ENCODE measurements at places on chromosomes 5 and 9.

DNA sequence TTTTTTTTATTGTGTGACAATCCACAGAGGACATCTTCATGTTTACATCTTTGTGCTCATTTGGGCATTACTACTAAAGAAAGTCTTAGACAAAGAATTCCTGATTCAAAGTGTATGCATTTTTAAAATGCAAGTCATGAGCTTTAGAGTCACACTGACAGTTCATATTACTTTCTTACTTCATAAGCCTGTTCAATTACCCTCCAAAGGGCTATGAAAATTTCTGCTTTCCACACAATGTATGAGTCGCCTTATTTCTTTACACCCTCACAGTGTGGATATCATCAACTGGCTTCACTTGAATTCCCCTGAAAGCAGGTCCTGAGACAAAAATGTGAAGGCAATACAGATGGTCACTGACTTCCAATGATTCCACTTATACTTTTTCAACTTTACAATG is 280.4 kb upstream of the PTGER4 start:
- DNase-seq: no peak

DNA sequence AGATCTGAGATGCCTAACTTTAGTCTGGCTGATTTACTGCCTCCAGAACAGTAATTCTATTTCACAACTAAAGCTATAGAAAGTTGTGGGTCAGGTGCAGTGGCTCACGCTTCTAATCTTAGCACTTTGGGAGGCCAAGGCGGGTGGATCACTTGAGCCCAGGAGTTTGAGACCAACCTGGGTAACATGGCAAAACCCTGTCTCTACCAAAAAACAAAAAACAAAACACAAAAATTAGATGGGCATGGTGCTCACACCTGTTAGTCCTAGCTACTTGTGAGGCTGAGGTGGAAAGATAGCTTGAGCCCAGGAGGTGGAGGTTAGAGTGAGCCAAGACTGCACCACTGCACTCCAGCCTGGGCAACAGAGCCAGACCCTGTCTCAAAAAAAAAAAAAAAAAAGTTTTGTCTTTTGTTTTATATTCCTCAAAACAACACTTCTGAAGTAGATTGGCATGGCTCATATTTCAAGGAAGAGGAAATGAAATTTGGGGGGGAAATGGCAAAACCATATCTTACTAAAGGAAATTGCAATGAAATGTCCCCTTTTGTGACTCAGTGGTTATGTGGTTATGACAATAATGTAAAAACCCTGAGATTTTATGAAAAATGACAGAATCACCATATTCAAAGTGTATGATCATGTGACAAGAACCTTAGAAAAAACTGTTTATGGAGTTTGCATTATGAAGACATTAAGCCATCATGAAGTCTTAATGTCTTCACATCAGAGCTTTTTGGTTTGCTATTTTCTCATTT is 16.2 kb downstream of the FNBP1 start:
- DNase-seq: no peak

DNA sequence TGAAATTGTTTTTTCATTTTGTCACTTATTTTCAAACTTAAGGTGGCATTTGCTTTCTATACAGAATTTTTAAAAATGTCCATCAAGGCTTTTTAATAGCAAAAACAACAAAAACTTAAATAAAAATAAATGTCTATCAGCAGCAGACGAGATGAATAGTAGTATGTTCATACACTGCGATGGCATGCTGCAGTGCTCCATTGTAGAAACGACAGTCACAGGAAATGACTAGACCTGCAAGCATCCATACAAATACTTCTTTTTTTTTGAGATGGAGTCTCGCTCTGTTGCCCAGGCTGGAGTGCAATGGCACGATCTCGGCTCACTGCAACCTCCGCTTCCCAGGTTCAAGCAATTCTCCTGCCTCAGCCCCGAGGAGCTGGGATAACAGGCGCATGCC is 41.4 kb downstream of the COL23A1 start:
- DNase-seq: no peak

DNA sequence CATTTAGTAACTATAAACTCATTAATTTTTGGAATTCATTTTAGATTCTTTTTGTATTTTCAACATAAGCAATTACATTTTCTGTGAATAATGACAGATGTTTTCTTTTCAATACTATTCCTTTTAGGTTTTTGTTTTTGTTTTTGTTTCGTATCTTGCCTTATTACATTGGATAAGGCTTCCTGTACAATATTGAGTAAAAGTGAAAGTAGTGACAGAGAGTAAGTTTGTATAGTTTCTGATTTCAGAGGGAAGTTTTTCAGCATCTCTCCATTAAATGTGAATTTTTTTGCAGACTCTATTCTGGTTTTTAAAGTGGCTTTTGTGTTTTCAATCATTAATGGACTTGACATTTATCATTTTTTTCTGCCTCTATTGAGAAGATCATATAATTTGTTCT is 12.8 kb upstream of the CAMK4 start:
- DNase-seq: no peak

- DNase-seq: peak; percentile 87
These were observed 9.1 kb upstream of the KIF12 start for GRCh38 chr9:114108016-114108833.

DNA sequence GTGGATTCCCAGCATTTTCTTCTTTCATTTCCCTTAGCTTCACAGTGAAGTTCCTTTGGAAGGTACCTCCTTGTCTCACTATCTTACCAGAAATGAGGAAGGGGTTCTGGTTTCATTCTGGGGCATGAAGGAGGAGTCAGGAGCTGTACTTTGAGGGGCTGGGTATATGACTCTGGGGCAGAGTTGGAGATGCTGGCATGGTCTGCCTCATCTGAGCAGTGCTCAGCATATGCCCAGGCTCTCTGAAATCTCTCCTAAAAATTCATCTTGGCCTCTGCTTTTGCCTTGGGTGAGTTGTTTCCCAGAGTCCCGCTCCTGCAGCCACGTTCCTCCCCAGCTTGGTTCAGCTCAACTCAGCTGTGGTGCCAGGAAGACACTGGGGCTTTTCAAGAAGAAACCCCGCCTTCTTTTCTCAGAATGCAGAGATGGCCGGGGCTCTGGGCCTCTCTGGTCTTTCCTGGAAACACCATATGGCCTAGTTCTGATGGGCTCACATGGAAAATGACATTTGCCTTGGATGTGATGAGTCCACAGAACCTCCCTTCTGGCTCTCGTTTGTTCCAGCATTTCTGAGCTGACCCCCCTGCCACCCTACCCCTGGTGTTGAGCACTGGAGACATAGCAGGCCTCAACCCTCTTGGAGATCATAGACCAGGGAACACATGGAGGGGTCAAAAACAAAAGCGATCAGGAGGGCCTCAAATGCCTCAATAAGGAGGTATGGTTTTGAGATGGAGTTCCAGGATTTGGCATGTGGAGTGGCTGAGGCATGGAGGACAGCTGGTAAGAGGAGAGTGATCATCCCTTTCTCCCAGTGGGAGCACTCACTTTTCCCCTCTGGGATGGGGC is 12.0 kb upstream of the TGFBR1 start:
- no peak for DNase-seq

- no peak for DNase-seq
These were observed 215.5 kb upstream of the TMEM161B start for GRCh38 chr5:88483964-88484672.

DNA sequence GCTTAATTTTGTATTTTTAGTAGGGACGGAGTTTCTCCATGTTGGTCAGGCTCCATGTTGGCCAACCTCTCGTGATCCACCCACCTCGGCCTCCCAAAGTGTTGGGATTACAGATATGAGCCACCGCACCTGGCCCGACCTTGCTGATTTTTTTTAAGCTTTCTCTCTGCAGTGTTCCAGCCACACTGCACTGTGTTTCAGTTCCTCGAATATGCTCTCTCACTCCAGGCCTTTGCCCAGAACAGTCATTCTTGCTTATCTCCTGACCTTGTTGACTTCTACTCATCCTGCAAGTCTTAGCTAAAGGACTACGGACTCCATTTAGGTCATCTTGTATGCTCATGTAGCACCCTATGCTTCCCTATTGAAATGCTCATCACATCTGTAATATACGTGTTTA is 3.3 kb downstream of the SNAPC3 start:
- DNase-seq: no peak

DNA sequence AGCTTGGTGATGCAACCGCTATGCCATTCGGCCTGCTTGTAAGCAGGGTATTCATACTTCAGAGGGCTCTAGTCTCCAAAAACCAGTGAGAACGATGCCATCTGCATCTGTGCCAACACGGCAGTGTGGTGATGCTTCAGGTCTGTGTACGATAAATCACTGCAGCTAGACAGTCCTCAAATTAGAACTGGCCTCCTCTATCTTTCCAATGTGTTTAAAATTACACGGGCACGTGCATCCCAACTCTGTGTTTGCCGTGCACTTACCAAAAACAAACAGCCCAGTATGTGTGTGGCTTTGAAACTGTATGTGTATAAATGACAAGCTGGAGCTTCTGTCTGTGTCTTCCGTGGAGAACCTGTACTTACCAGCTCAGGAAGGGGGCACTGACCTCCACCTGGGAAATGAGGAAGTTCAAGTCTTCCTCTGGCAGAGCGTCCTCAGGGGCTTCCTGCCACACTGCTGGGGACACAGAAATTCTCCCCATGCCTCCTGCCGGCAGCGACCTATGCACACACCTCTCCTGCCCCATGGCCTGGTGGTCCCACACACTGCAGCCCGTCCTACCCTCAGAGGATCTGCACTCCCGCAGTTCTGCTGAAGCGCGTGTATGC is 12.3 kb downstream of the MED10 start:
- DNase-seq: peak; percentile 8

DNA sequence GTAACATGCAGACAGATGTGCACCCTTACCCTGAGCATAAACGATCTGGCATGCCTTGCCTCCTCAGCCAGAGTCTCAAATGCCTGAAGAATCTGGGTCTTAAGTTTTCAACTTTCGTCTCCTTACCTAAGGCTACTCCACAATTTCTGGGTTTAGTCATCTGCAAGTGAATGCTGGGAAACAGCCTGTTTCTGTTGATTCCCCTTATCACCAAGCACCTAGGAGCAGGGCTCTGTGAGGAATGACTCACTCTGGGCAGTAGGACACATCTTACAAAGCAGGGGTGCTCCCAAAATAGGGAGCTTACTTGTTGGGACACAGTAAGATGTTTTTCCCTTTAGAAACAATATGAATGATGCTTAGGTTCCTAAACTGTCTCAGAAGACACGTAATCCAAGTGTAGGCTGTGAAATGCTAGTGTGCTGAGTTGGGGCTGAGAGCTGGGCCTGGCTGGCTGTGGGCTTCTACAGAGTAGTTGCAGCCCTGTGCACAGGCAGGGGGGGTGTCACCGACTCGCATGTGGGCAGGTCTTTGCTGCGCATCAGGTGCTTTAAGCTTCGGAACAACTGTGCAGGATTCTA is 58.0 kb downstream of the DAP start:
- no peak for DNase-seq

GRCh38 chr9:11726659-11727058 is 966.5 kb upstream of the TYRP1 start:
- no peak for DNase-seq

- DNase-seq: no peak
These were observed 28.7 kb upstream of the IFNE start for GRCh38 chr9:21510806-21511205.

GRCh38 chr9:107285286-107285685 is 2.2 kb downstream of the RAD23B start:
- DNase-seq: no peak

GRCh38 chr5:6780802-6781391 is 67.7 kb downstream of the TENT4A start:
- peak; percentile 46 for DNase-seq

- no peak for DNase-seq
These were observed 374.2 kb downstream of the MAN2A1 start for GRCh38 chr5:110063640-110064602.

DNA sequence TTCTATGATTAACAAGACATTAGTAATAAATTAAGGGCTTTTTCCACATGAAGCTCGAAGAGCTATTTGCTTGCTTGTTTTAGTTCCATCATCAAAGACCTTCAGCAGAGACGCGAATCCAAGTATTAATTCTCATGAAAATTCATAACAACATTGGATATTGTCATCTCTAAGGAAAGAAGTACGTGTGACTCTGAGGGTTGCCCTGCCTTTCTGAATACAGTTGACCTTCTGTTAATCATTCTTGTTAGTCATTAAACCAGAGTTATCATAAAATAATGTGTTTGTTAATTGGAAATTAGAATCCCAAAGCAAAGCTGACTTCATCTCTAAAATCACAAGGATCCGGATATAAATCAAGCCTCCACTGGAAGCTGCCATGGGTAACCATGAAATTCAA is 222.5 kb downstream of the ZNF608 start:
- no peak for DNase-seq

DNA sequence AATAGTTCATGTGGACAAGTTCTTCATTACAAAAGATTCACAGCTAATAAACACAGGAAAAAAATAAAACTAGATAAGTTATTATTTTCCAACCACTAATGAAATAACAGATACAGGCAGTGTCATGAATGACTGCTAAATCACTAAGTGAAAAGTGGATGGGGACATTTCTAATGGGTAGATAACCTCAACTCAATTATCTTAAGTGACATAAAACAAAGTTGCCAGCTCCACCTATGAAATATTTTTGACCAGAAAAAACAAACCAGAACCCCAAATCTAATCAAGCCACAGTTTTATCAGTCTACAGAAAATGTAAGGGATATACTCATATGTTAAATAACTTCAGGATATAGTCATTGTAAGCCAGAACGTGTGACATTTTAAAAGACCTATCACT is 74.4 kb downstream of the AGTPBP1 start:
- DNase-seq: no peak

DNA sequence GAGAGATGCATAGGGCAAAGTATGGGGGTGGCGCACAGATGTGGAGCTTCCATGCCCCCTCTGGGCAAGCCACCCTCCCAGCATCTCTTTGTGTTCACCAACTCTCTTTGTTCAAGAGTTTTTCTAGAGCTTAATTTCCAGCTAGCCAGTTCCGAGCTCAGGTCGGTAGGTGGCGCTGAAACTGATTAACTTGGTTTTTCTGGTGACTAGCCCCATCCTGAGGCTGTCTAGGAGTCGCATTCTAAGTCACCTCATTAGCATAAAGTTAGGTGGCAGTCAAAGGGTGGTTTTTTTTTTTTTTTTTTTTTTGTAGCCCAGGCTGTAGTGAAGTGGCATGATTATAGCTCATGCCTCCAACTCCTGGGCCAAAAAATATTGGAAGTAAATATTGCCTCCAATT is 476.4 kb downstream of the KDM4C start:
- peak; percentile 46 for DNase-seq

- DNase-seq: no peak
These were observed 208.6 kb downstream of the FBN2 start for GRCh38 chr5:128329386-128329939.

GRCh38 chr5:129077433-129078075 is 17.0 kb upstream of the ISOC1 start:
- DNase-seq: no peak

DNA sequence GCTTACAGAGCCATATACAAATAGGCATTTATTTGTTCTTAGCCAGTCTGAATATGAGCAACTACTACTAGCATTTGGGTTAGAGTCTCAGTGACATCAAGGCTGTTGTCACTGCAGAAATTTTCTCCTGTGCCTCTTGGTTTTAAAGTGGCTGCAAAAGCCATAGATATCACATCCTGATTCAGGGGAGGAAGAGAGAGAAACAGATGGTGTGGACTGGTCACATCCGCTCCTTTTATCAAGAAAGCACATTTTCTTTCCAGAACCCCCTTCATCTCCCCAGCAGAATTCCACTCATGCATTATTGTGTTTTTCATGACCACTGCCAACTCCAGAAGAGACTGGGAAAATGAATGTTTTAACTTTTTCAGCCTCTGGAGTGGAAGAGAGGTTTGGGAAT is 69.8 kb downstream of the PTTG1 start:
- no peak for DNase-seq

GRCh38 chr9:115164511-115164974 is 46.6 kb upstream of the TNC start:
- DNase-seq: peak; percentile 42

GRCh38 chr5:149141957-149142851 is 911 bp downstream of the ABLIM3 start:
- DNase-seq: no peak

All from testis (tissue), 5 donors.